NCI-H226 (cell line): ENCODE measurements at places on chromosomes 2 and 18.

- peak; percentile 2 for DNase-seq
Observed at GRCh38 chr18:40431071-40431985, 1523.7 kb upstream of the PIK3C3 start.

DNA sequence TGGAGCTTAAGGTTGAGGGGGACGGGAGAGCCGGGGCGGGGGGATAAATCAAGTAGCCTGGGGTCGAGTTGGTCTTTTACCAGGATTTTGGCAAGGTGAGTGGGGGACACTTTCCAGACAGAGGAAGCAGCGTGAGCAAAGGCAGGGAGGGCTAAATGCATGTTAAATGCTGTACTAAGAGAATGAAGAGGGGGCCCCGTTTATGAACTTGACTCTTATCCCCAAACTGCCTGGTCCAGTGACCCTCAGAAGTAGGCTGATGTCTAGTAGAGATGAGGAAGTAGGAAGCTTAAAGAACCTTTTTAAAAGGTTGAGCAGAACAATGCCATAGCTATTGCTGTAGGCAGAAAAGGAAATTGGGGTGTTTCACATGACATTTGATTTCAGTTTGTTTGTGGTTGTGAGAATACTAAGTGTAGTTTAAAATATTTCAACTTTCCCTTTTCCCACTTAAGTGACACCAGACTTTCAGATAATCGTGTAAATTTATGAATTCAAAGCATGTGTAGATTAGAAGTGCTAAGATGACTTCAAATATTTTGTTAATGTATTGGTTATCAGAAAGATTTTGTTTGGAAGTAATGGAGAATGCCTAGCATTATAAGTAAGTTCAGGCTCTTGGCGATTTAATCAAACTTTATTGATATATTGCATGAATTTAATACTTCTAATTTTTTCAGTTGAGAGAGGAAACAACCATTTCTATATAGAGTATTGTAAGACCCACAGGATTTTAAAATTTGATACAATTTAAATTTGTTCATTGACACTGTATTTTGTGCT, 1.8 kb downstream of the REL start:
- no peak for DNase-seq

GRCh38 chr2:163667064-163667887, 68.5 kb downstream of the FIGN start:
- DNase-seq, result peak; percentile 94

DNA sequence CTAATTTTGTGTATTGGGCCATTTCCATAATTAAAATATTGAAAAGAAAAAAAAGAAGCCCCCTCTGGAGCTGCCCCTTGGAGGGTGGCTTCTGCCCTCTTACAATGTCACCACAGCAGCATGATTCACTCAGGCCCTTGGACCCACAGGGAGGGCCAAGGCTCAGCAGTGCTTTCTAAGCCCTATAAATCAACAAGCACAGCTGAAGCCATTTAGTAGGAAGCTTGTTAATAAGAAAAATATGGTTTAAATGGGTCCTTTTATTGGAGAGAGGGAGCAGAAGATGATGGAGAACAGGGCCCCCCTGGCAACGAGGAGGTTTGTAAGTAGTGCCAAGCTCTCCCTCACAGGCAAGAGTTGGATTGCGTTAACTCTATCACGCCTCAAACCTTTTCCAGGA, 107.6 kb upstream of the FZD7 start:
- no peak for DNase-seq

- peak; percentile 13 for DNase-seq
Observed at GRCh38 chr2:70385966-70386595, 84.2 kb upstream of the FAM136A start.
